ENCODE measurements at places on chromosomes 13 and 19. TPM values are rescaled to one million over a fixed set of nuclear protein-coding genes. Genes with fewer than 3 reads are reported as not detected.

Gene FXYD1
- total RNA-seq, result 8.0 TPM

Gene S1PR2
- 22.9 TPM for total RNA-seq

Gene PSG1
- total RNA-seq, result 1.2 TPM

Gene DPF1
- not detected for total RNA-seq

Gene CGB1
- not detected for total RNA-seq

Gene MIDN
- 15.9 TPM for total RNA-seq

Gene RCBTB2
- 4.7 TPM for total RNA-seq

Gene ZNF729
- total RNA-seq, result not detected

Gene CNMD
- not detected for total RNA-seq

Gene CCDC194
- total RNA-seq, result not detected

Gene IZUMO1
- not detected for total RNA-seq

Gene RLN3
- total RNA-seq, result not detected

Gene ERICH6B
- not detected for total RNA-seq

Gene ZNF28
- 15.3 TPM for total RNA-seq

Gene MUC16
- total RNA-seq, result not detected

Gene URAD
- total RNA-seq, result not detected

Gene MTMR6
- total RNA-seq, result 8.4 TPM

Gene SIGLEC12
- total RNA-seq, result not detected

Gene PPM1N
- 0.35 TPM for total RNA-seq

Gene RNU6-9
- total RNA-seq, result not detected

Gene GYS1
- total RNA-seq, result 31.0 TPM

Gene NFIX
- total RNA-seq, result 45.6 TPM

Gene SCN1B
- 24.2 TPM for total RNA-seq

Gene ZNF569
- 4.7 TPM for total RNA-seq

Gene PRSS57
- not detected for total RNA-seq

Gene SLITRK6
- 1.5 TPM for total RNA-seq

Gene GIPC3
- total RNA-seq, result 0.08 TPM

Gene SBSN
- total RNA-seq, result 0.23 TPM

Gene ZNF557
- total RNA-seq, result 17.8 TPM

Gene EXOSC5
- total RNA-seq, result 12.7 TPM

Gene ZNF468
- total RNA-seq, result 18.8 TPM

Gene GTF3A
- total RNA-seq, result 43.3 TPM

Gene PDX1
- total RNA-seq, result not detected

Gene PCP2
- total RNA-seq, result not detected

Gene NDUFA11
- 196 TPM for total RNA-seq

Gene RNF225
- 0.15 TPM for total RNA-seq

Gene GRIK5
- total RNA-seq, result not detected

Gene NANOS3
- not detected for total RNA-seq

Gene CGB3
- not detected for total RNA-seq

Gene MEIS3
- 48.6 TPM for total RNA-seq

Gene CATSPERD
- not detected for total RNA-seq
